Suppressor macrophage treated with lipopolysaccharide for 1 hour (primary cell): ENCODE measurements at places on chromosomes 2 and 18.
A peak's percentile ranks its signal among the peaks of the same experiment; 100 is the strongest.

DNA sequence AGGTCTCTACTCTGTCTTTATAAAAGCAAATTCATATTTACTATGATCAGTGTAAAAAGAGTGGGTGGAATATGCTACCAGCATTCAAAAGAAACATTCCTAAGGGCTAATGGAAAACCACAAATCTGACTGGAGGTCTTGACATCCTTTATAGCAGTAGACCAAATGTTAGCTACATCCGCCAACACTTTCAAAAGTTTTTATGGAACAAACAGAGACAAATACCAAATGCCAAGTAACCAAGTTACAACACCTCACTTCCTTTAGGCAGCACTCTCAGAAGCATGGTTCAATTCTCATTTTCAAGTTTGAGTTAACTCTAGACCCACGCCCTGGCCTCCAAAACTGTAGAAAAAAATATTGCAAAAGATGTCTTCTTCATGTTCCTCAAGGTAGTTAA lies 78.3 kb upstream of the SETBP1 start:
- DNase-seq: no peak

GRCh38 chr2:168529054-168529833 lies 73.2 kb downstream of the CERS6 start:
- peak; percentile 38 for DNase-seq

DNA sequence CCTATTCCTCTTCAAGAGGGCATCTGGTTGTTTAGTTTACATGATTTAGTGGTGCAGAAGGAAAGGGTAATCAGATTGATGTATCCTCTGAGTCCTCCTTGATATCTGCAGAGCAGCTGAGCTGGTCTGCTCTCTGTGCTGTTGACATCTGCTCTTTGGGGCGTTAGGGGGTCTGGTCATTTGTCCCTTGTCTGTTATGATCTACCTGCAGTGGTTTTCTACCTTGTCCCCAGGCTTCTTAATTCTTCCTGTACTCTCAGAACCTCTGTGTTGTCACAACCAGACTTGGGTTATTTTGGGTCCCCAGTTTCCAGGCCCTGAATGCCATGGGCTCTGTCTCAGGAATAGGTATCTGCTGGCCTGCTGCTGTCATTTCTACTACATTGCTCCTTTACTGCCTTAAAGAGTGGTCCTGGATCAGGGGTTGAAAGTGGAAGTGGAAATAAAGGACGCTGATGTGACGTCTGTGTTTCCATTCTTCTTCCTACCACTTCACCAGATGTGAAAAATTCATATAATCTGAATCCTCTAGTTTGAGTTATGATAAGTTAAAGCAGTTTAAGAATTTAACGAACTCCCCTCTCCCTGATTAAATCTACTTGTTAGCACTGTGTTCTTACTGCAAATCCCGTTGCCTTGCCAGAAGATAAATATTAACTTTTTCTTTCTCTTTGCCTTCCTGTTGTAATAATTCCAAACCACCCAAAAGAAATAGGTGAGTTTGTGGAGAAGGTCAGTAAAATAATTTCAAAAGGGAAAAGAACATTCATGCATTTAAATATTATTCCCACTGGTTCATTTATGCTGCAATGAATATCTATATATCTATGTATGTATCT lies 16.6 kb upstream of the CPS1 start:
- no peak for DNase-seq

DNA sequence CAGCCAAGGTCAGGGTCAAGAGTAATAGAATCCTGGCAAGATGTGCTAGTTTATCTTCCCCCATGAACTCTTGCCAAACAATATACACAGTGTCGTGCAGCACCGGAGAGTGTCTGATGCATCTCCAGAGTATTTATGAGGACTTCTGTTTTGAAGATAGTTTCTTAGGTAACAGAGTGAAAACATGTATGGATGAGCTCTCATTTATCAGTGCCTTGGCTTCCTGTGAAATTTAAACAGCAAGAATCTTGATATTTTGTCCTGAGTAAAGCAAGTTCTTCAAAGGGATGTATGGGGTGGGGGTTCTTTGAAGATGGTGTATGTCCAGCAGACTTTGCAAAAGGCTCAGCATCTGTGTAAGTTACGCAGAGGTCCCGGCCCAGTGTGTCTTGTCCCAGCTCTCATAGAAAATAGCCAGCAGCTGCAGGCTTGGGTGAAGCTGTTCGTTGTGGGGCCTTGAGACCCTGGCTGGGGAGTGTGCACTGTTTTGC lies 361.0 kb upstream of the NT5C1B start:
- no peak for DNase-seq

GRCh38 chr2:161010503-161011015 lies 149.7 kb upstream of the TANK start:
- no peak for DNase-seq

GRCh38 chr18:577643-578375 lies 2.4 kb upstream of the CETN1 start:
- no peak for DNase-seq

DNA sequence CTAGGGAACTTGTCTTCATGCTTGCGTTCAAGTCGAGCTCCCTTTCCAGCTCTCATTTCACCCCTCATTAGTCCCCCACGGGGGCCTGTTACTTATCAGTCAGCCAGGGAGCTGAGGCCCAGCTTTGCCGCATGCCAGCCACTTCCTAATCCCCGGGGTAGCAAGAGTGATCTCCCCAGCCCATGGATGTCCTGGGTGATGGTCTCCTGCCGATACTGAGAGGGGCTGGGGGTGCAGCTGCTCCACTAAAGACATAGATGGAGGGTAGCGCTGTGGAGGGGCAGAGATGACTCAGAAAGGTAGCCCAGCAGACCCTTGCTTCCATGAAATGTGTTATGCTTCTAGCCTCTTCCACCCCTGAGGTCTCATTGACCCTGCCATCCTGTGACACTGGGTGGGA lies 314.0 kb upstream of the EPAS1 start:
- DNase-seq: no peak

GRCh38 chr18:80253871-80254492 lies 6.7 kb upstream of the PARD6G start:
- DNase-seq: peak; percentile 31

DNA sequence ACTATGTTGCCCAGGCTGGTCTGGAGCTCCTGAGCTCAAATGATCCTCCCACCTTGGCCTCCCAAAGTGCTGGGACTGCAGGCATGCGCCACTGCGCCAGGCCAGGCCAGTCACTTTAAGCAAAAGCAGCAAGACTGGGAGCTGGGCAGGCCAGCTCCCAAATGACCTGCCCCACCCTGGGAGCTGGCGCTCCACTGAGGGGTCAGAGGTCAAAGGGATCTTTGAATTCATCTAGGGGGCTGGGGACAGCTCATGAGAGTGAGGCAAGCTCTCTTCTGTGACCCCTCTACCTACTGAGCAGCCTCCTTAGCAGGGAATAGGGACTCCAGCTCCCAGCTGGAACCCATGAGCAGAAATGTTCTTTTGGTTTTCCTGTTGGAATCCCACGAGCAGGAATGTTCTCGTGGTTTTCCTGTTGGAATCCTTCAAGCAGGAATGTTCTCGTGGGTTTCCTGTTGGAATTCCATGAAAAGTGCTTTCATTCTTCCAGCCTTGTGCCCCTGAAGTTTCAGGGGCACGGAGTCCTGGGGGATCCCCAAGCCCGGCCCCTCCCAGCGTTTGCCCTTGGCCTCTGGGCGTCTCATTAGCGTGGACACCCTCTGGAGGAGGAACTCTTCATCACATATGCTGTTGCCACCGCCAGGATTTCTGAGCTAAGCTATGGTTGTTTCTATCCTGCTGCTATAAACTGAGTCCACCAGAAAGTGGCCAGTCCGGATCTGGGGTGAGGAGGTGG lies 162.0 kb upstream of the HAAO start:
- no peak for DNase-seq

DNA sequence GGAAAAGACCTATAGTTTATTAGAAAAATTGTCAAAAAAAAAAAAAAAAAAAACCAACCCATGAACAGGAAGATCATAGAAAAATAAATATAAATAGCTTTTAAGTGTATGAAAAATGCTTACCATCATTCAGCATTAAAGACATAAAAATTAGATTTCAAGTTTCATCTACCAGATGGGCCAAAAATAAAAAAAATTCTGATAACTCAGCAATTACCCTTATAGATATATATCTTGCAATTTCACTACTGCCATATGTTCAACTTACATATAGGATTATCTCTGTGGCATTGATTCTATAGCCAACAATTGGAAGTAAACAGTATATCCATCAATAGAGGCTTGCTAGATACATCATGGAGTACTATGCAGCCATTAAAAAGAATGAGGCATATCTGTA lies 126.6 kb upstream of the SMAD2 start:
- no peak for DNase-seq

DNA sequence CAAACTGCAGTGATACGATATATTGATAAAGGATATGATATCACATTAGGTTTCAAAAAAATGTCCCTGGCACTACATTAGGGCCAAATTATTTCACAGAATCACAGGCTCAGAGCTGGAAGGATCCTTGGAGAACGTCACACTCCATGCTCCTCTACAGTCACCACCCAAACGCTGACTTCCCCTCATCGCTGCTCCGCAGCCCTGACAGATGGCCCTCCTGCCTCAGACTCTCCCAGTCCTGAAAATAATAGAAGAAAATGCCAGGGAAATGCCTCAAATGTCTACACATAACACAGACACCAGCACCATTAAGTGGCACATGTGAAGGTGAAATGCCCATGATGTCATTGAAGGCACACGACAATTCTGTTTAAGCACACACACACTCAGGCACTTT lies 72.0 kb downstream of the ZNF521 start:
- no peak for DNase-seq

DNA sequence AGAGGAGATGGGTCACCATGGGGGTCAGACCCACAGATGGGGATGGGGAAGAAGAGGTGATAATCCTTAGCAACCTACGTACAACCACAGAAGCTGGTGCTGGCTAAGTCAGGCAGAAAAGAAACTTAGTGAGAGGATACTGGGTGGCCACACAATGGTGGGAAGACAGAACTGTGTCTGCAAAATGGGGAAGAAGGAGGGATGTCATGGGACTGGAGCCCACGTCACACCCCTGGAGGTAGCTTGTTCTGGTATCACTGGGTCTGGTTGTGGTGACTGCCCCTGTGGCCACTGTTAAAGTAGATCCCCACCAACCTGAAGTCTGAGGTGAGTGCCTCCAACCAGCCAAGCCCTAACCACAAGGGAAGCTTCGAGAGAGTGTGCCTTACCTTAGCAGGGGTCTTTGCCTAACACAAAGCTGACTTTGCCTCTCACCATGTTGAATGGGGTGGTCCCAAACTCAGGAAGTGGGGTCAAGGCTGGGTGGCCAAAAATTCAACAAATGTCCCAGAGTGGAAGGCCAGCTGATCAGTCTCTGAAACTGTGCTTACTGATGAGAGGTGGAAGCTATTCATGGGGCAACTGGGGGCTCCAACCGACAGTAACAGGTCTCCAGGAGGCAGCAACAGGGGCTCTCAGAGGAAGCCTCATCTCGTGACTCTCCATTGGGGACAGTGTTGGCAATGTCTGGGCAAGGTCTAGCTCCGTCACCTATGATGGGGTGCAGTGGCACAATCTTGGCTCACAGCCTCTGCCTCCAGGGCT lies 64.8 kb upstream of the SLC1A4 start:
- DNase-seq: peak; percentile 52

DNA sequence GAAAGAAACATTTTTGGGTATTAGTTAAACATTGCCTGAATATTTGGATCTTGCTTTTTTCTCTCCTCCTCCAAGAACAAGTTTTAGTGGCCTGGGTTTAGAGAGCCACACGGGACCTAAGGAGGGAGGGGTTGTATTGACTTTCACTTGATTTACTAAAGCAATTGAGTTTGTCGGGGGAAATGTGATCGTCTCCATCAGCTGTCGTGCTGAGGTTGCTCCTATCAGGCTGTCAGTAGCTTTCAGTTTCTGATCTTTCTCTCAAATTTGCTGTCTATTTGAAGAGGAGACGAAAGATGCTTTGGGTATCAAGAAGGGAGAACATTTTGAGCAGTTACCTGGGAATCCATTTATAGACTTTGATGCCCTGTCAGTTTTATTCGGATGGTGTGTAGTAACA lies 106.0 kb downstream of the SETBP1 start:
- no peak for DNase-seq

GRCh38 chr18:49476664-49477411 lies 10.2 kb downstream of the C18orf32 start:
- peak; percentile 69 for DNase-seq

DNA sequence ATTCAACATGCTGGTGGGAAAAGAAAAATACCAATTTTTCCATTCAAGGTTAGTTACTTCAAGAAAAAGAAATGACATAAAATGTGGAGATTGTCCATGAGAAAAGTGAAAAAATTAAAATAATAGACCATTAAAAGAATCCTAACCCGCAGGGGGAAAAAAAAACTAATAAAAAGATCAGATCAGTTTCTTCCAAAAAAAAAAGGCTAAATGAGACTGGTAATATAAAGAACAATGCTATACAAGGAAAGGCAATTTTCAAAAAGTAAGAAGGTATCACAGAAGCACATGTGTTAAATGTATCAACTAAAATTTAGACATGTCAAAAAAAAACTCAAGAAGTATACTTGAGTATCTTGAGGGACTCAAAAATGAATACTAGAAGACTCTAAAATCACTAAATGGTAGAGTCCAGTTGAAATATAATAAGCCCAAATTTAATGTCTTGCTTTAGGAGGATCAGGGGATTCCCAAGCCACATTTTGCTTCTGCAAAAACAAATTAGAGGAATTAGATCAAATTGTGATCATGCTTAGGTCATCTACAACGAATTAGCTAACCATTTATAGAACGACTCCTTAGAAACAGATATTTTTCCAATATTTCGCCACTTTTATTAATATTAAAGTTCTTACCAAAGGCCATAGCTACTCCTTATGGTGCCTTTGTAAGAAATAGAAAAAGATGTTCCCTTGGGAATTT lies 35.8 kb upstream of the GLS start:
- peak; percentile 64 for DNase-seq

DNA sequence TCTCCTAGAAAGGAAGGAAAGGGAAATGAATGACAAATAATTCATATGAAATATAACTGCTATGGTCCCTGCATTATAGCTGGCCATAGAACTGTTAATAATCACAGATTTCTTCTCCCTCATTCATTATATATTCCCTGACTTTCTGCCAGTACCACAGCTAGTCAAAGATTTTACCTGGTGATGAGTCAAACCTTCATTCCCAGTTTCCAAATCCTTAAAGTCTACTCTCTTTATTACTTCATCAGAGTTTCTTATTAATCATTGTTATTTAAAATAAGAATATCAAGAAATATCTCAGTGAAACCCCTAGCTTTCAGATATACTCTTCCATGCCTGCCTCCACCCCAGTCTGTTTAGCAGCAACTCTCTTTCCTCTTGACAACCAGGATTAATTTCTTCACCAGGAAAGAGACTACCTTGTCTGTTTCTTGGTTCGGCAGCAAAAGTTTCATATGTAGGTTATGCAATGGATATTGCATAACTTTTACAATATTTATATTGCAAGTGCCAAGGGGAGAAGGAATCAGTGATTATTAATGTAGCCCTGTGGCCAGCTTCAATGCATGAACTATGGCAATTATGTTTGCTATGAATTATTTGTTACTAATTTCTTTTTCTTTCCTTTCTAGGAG lies 533.8 kb downstream of the FBXO15 start:
- DNase-seq: no peak

- no peak for DNase-seq
These were observed 40.2 kb upstream of the VRK2 start for GRCh38 chr2:58006256-58006951.

GRCh38 chr2:177268187-177268871 lies 3.8 kb upstream of the NFE2L2 start:
- DNase-seq: peak; percentile 37

- DNase-seq: no peak
These were observed 39.0 kb downstream of the EEF1B2 start for GRCh38 chr2:206198677-206199076.
